Effector memory CD4-positive, alpha-beta T cell (primary cell): ENCODE measurements at places on chromosomes 13 and 19.

DNA sequence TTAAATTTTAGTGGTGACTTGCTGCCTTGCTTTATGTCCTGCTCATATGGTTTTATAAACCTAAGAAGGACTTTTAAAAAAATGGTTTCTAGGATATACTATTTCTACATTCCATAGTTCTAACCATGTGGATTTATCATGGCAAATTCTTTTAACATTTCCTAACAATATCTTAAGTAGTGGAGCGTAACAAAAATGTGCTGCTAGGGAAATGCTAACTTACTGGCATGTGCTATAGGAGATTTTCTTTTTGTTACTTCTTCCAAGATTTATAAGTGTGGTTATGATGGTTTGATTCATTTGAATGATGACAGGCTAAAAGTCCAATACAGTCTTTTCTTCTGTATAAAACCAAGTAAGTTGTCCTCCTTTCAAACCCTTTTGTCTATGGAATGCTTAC lies 713.7 kb downstream of the SLITRK1 start:
- H3K27ac ChIP-seq: no peak overlapping the region
- H3K27me3 ChIP-seq: no peaks in the 10 kb centered on the region
- H3K36me3 ChIP-seq: no peaks in the 10 kb centered on the region
- H3K4me3 ChIP-seq: no peak overlapping the region
- no peaks in the 10 kb centered on the region for H3K4me1 ChIP-seq

- H3K4me1 ChIP-seq: no peaks in the 10 kb centered on the region
- H3K36me3 ChIP-seq: no peaks in the 10 kb centered on the region
- H3K27me3 ChIP-seq: no peaks in the 10 kb centered on the region
- no peak overlapping the region for H3K27ac ChIP-seq
- no peak for DNase-seq
Observed at GRCh38 chr19:48844472-48844871, 8.2 kb upstream of the HSD17B14 start.

DNA sequence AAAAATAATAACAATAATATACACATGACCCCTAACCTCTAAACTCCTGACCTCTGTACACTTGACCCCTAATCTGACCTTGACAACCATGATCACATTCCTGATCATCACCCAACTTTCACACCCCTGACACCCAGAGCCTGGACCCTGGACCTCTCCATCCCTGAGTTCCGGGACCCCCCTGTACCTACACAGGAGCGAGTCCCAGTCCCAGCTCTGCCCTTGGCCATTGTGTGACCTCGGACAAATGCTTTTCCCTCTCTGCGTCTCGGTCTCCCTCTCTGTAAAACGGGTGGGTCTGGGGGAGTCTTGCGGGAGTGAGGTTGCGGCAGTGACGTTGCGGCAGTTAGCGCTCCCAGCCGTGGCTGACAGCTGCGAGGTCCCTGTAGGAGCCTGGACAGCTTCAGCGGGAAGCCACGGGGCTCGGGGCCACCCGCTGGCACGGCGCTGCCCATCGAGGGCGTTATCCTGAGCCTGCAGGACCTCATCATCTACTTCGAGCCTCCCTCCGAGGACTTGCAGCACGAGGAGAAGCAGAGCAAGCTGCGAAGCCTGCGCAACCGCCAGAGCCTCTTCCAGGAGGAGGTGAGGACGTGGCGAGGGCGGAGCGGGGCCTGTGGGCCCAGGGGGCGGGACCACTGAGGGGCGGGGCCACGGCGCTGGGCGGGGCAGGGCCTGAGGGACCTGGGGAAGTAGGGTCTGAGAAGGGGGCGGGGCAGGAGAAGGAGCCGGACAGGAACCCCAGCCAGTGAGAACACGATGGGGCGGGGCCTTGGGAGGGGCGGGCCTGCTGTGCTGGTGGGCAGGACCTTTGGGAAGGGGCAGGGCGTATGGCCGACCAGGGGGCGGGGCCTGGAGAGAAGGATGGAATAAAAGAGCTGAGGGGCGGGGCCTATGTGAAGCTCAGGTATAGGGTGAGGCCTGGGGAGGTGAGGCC lies 19.2 kb downstream of the RYR1 start:
- no peak overlapping the region for H3K27ac ChIP-seq

- H3K4me3 ChIP-seq: no peak overlapping the region
- no peaks in the 10 kb centered on the region for H3K36me3 ChIP-seq
- no peaks in the 10 kb centered on the region for H3K4me1 ChIP-seq
- H3K27ac ChIP-seq: no peak overlapping the region
- no peak for DNase-seq
Observed at GRCh38 chr19:13069415-13070359, 33.0 kb downstream of the LYL1 start.

- H3K27me3 ChIP-seq: no peaks in the 10 kb centered on the region
- no peak overlapping the region for H3K4me3 ChIP-seq
- no peaks in the 10 kb centered on the region for H3K36me3 ChIP-seq
- H3K27ac ChIP-seq: no peak overlapping the region
Observed at GRCh38 chr13:63421123-63421522, 2005.5 kb upstream of the PCDH20 start.

DNA sequence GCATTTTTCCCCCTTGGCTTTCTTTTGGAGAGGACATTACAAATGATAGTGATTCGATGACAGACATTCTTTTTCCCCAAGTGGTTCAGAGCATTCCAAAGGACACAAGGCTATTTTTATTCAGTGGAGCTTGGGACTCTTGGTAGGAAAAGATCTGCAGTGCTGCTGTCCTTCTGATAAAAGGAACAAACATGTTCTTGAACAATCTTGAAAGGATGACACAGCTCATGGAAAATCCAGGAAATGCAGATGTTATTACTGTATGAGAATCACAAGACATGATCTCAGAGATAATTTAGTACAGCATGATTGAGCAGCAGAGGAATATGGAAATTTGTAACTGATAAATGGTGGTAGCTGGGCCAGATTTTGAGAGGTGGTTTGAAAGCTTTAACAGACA lies 96.2 kb upstream of the RFC3 start:
- no peak overlapping the region for H3K4me3 ChIP-seq
- no peaks in the 10 kb centered on the region for H3K4me1 ChIP-seq
- no peak for DNase-seq

GRCh38 chr13:51912091-51912490 lies 50.3 kb downstream of the CCDC70 start:
- no peaks in the 10 kb centered on the region for H3K36me3 ChIP-seq
- no peak overlapping the region for H3K27ac ChIP-seq
- H3K4me3 ChIP-seq: no peak overlapping the region

GRCh38 chr13:80363890-80364503 lies 23.1 kb upstream of the SPRY2 start:
- H3K36me3 ChIP-seq: no peaks in the 10 kb centered on the region
- H3K4me1 ChIP-seq: no peaks in the 10 kb centered on the region
- H3K27ac ChIP-seq: no peak overlapping the region
- DNase-seq: no peak
- no peak overlapping the region for H3K4me3 ChIP-seq

GRCh38 chr13:70502944-70503343 lies 394.7 kb upstream of the KLHL1 start:
- no peak overlapping the region for H3K27ac ChIP-seq
- DNase-seq: no peak
- no peaks in the 10 kb centered on the region for H3K4me1 ChIP-seq
- no peak overlapping the region for H3K4me3 ChIP-seq

DNA sequence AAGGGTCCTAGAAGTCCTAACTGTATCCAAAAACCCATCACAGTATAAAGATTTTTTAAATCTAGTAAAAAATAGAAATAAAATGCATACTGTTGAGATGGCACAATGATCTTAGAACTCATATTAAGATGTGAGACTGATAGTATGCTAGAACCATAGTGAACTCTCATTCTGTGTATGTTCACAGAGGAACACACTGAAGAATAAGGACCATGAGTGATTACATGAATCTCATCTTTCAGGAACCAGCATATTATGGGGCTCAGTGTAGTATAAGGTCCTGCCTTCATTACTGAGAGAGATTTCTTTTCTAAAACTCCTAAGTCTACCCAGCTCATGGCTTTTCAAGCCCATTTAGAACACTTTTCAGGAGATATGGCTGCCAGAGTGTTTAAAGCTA lies 59.8 kb upstream of the RFC3 start:
- no peak overlapping the region for H3K27ac ChIP-seq
- no peaks in the 10 kb centered on the region for H3K4me1 ChIP-seq
- no peaks in the 10 kb centered on the region for H3K27me3 ChIP-seq
- H3K36me3 ChIP-seq: no peaks in the 10 kb centered on the region

DNA sequence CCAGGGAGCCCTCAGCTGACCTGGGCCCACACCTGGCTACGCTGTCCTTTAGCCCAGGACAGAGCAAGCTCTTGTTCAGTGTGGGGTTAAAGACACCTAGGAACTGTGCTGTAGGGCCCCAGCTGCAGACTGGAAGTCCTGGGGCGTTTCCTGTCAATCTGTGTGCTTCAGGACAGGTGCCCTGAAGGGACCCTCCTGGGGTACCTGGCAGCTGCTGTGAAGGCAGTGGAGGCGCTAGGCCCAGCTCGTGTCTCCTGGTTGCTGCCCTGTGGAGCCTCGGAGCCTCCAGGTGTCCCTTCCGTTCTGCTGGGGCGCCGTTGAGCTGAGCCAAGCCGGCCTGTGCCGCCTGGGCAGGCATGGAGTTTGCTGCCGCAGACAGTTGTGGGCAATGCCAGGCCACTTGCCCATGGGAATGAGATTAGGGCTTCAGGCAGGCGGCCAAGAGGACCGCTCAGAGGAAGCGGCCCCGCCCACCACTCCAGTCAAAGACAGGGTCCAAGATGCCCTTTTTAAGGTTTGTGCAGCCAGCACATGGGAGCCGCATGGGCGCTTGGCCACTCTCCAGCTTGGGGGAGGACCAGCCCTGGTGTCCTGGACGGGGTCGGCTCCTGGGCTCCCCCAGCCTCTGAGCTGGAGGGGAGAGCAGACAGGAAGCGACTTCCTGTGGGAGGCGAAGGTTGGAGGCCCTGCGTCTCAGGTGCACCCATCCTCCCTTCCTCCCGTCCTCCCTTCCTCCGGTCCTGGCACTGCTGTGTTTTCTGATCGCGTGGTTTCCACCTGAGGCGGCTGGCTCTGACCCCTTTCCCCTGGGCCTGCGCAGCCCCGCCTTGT lies 4.0 kb downstream of the PTBP1 start:
- peak overlapping the region; percentile 52 for H3K27ac ChIP-seq
- no peak for DNase-seq
- peaks cover 57% of the 10 kb centered on the region for H3K4me1 ChIP-seq
- peak overlapping the region; percentile 30 for H3K4me3 ChIP-seq
- H3K36me3 ChIP-seq: peaks cover 40% of the 10 kb centered on the region

DNA sequence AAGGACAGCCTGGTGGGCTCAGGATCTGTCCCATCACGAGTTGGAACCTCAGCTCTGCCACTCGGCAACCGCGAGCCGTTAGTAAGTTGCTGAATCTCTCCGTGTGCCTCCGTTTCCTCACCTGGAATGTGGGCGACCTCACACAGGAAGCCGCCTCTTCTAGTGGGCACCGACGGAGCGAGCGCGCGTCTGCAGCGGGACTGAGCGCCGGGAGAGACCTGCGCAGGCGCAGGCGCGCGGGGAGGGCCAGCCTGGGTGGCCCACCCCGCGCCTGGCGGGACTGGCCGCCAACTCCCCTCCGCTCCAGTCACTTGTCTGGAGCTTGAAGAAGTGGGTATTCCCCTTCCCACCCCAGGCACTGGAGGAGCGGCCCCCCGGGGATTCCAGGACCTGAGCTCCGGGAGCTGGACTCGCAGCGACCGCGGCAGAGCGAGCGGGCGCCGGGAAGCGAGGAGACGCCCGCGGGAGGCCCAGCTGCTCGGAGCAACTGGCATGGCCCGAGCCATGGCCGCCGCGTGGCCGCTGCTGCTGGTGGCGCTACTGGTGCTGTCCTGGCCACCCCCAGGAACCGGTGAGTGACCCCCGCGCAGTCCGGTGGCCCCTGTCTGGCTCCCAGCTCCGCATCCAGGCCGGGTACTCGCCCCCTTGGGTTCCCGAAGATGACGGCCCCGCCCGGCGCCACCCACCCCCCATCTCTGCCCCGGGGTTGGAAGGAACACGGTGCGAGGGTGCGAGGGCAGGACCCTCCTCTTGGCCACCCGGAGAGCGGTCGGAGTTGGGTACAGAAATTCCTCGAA lies at the start of gene PVR:
Gene PVR (plus strand): TSS at position 306 of the 797 bp plus-strand sequence. CDS start 187 bp downstream, at position 493.
- H3K27ac ChIP-seq: no peak within 1 kb of the TSS
- DNase-seq: no peak
- no peaks in the 10 kb centered on the region for H3K36me3 ChIP-seq
- H3K4me3 ChIP-seq: peak within 1 kb of the TSS; percentile 51
- no peaks in the 10 kb centered on the region for H3K4me1 ChIP-seq

DNA sequence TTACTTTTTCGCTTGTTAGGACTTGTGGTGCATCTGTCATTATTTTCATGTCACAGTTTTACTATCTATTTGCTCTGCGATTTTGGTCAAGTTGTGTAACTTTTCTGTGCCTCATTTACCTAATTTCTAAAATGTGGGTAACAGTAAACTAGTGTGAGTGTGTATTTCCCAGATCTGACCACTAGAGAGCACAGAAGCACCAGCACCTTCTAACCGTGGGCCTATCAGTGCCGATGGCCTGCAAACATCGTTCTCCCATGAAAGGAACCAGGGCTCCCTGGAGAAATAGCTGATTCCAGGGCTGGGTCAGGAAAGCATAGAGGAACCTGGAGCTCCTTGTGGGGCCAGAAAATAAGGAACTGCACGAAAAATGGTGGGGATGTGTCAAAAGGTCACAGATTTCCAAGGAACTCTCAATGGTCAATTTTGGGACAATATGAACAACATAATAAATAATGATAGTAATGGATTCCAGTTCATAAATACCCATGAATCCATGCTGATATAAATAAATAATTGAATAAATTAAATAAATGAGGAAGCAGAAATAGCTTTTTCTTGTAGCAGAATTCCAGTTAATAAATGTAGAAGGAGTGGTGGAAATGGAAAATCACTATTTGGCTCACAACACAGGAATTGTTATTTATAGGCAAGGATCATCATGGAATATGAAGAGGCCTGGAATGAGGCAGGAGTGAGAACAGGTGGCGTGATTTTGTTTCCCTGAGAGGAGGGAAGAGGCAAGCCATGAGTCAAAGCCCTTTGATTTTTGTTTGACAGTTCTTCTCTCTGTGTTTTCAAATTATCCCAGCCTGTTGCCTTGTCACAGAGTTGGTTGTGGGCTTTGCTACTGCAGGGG lies 31.1 kb downstream of the CEACAM8 start:
- H3K4me3 ChIP-seq: no peak overlapping the region
- H3K36me3 ChIP-seq: no peaks in the 10 kb centered on the region
- H3K4me1 ChIP-seq: no peaks in the 10 kb centered on the region
- no peaks in the 10 kb centered on the region for H3K27me3 ChIP-seq

GRCh38 chr19:48445606-48446481 lies at the start of gene GRWD1:
Gene GRWD1 (plus strand): TSS chr19:48445983. CDS start chr19:48446006, 23 bp downstream.
- H3K36me3 ChIP-seq: peaks cover 28% of the 10 kb centered on the region
- peaks cover 11% of the 10 kb centered on the region for H3K27me3 ChIP-seq
- peak; percentile 92 for DNase-seq
- H3K4me1 ChIP-seq: peaks cover 21% of the 10 kb centered on the region
- H3K27ac ChIP-seq: peak within 1 kb of the TSS; percentile 70

GRCh38 chr19:10797541-10798256 lies 38.3 kb downstream of the TMED1 start:
- no peak overlapping the region for H3K4me3 ChIP-seq
- peaks cover 31% of the 10 kb centered on the region for H3K4me1 ChIP-seq
- peaks cover 55% of the 10 kb centered on the region for H3K36me3 ChIP-seq
